ENCODE measurements at places on chromosomes 7 and 10. TPM values are rescaled to one million over a fixed set of nuclear protein-coding genes. Genes with fewer than 3 reads are reported as not detected.

DNA sequence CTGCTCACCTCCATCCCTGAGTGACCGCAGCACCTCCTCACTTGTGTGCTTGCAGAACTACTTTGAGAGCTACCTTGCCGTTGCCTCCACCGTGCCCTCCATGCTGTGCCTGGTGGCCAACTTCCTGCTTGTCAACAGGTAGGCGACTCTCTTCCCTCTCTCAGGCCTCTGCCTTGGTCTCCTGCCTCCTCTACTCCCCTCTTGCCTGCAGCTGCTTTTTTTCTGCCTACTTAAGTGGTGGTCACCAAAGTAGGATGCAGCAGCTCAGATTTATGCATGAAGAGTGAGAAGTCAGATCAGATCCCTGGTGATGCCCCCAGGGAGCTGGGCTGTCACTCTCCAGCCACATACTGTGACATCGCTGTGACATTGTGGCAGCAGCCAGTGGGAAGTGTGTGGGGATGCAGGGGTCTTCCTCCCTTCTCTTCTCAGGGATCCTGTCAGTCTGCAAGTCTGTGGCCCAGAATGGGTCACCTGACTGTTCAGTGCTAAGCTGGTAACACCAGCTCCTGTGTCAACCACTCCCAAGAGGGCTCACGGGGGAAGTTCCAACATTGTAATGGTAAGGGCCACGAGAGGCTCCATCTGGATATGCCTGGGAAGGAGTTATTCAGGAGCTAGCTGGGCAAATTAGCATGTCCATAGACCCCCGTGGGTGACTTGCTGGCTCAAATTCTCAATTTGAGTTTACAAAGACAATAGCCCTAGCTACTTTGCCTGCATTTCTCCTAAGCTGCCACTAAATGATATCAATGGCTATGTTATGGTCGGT lies 25.3 kb downstream of the SLC29A3 start:
- DNase-seq, result no peak

- DNase-seq, result no peak
Measured at GRCh38 chr10:11057994-11058393, 40.3 kb downstream of the CELF2 start.

DNA sequence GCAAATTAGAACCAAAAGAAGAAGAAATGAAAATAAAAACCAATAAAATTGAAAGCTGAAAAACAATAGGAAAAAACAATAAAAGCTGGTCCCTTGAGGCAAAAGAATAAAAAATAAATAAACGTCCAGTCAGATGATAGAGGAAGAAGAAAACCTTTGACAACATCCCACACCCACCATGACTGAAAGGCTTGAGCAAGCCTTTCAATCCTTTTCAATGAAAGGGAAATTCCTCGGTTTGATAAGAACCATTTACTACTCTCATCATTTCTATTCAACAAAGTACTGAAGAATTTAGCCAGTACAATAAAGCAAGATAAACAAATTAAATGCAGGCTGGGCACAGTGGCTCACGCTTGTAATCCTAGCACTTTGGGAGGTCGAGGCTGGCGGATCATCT lies 3.8 kb downstream of the SLC25A40 start:
- no peak for DNase-seq

DNA sequence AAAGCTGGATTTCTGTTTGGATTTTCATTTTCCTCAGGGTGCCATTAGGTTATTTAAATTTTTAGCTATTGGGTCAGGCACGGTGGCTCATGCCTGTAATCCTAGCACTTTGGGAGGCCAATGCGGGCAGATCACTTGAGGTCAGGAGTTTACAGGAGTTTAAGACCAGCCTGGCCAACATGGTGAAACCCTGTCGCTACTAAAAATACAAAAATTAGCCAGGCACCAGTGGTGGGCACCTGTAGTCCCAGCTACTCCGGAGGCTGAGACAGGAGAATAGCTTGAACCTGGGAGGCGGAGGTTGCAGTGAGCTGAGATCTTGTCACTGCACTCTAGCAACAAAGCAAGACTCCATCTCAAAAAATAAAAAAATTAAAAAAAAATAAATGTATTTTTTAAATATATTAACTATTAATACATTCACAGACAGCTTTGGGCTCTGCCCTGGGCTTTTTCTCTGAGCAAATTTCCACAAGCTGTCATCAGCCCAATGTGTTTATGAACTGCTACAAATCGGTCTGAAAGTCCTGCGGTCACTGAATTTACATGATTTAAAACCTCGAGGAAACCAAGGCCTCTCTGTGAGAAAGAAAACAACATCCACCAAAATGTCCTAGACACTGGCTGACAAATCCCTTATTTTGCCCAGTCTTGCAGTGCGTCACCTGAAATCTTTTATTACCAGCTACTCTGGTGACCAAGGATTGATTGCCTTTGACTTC lies 19.2 kb upstream of the PLEKHS1 start:
- DNase-seq, result no peak

GRCh38 chr7:29488977-29489376 lies 74.7 kb upstream of the PRR15 start:
- no peak for DNase-seq

DNA sequence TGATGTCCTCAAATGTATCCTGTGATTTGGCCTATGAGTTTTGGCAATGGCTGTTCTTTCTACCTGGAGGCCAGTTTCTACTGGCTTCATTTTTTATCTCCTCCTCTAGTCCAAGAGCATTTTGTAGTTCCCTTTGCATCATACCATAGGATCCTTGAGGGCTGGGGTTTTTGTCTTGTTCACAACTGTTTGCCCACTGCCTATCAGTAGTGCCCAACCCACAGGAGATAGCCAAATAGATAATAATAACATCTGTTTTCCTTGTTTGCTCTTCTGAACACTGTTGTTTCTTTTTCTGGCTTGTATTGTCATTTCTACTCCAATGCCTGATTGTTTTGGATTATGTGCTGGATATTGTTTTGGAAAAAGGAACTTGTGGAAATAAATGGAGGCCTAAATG lies 3.4 kb downstream of the CDK1 start:
- no peak for DNase-seq

DNA sequence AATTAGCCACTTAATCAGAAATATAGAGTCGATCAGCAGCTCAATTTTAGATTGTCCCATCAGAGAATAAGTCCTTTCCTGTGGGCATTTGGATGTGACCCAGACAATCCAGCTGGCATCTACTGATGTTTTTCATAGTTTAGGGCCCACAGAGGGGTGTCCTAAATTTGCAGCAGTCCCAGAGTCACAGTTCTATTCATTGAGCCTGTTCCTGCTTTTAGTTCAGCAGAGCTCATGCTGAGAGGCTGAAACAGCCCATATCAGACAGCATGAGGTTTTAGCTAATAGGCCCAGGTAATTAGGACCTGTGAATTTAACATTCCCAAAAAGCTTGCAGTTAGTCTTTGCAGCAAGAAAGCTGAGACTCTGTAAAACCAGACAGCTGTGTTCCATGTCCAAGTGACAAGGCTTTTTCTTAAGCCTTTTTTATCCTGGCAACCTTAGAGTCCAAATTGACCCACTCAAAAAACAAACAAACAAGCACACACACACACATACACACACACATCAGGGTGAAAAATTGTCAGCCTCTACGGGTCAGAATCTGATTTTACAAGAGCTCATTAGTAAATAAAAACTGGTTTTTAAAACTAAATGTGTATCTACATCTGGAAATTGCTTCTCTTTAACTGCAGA lies 33.7 kb downstream of the ANKIB1 start:
- no peak for DNase-seq

DNA sequence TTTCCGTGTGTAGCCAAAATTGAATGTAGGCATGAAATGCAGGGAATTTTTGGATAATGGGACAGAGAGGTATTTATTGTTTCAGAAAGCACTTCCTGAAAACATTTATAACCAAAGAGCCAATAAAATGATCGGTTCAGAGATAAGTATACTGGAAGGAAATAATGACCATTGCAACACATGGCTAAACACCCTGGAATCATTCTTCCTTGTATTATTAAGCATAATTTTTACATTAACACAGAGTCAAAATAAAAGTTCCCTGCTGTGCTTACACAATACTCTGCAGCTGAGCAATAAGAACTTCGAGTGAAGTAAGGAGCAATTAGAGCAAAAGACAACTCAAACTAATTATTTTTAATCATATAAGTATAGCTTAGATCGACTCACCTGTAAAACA lies 648.3 kb downstream of the TNS3 start:
- DNase-seq, result no peak

GRCh38 chr7:92622030-92622429 lies 31.8 kb upstream of the FAM133B start:
- no peak for DNase-seq

GRCh38 chr10:99339077-99339476 lies 9.9 kb downstream of the CNNM1 start:
- no peak for DNase-seq

GRCh38 chr7:129110258-129110981 lies 34.1 kb upstream of the TSPAN33 start:
- no peak for DNase-seq

GRCh38 chr7:151999424-152000090 lies 25.9 kb upstream of the GALNT11 start:
- no peak for DNase-seq

GRCh38 chr10:117718986-117719920 lies 176.7 kb downstream of the EMX2 start:
- DNase-seq, result no peak

GRCh38 chr10:86313621-86314041 lies 53.0 kb downstream of the GRID1 start:
- DNase-seq, result no peak

- DNase-seq, result no peak
Measured at GRCh38 chr7:127976056-127976737, 55.0 kb downstream of the LRRC4 start.

GRCh38 chr10:112622786-112623185 lies 175.8 kb downstream of the VTI1A start:
- DNase-seq, result no peak

The PLXNA4 gene
- total RNA-seq, result 17.3 TPM

The RBP3 gene
- not detected for total RNA-seq

The SFTPA1 gene
- total RNA-seq, result 0.22 TPM

The EBLN1 gene
- total RNA-seq, result not detected

The AIMP2 gene
- 56.3 TPM for total RNA-seq

Measured in Right ventricle myocardium superior (tissue), 1 donor.